Nephron progenitor cell (in vitro differentiated cells): ENCODE measurements at places on chromosomes 5 and 9.

GRCh38 chr5:158492136-158492535, 607.6 kb downstream of the EBF1 start:
- H3K4me3 ChIP-seq, result no peak overlapping the region
- no peaks in the 10 kb centered on the region for H3K36me3 ChIP-seq
- peaks cover 6% of the 10 kb centered on the region for H3K27me3 ChIP-seq
- DNase-seq, result no peak
- H3K4me1 ChIP-seq, result peaks cover 9% of the 10 kb centered on the region
- no peak overlapping the region for H3K27ac ChIP-seq

DNA sequence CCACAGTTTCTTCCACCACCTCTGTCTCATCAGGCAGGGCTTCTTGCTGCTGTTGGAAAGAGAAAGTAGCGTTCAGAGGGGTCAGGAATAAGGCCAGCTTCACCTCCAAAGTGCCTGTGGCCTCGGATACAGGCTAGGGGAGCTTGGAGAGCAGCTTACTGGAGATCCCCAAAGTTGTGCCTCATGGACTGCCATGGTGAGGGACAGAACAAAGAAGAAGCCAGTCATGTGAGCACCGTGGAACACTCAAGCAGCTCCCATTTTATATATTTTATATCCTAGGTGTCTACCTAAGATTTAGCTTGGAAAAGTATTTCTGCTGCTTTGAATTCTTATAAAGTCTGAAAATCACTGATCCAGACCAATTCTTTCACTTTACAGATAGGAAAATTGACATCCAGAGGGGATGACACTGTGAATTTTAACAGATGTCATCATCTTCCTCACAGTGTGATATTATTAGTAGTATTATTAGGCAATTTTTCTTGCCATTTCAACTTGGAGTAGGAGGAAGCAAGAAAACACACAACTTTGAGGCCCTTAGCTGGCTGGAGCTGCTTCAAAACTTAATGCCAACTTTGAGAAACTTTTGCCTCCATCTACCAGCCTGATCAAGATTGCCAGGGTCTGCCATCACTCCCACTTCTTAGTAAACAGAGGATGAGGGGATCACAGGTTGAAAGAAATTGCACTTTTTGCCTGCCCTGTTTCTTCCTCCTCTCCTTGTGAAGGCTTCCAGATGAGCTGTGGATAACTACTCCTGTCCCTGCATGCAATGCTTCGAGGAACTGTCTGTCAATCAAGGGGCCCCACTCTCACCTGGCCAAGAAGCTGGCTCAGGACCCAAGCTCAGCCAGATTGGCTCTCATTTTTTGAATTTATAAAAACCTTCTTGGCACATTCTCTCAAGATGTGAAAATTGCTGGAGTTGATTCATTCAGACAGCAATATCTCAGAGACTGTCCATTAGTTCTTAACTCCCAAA, 11.8 kb downstream of the SPARC start:
- no peaks in the 10 kb centered on the region for H3K27me3 ChIP-seq
- H3K27ac ChIP-seq, result no peak overlapping the region
- H3K36me3 ChIP-seq, result peaks cover 64% of the 10 kb centered on the region
- H3K4me3 ChIP-seq, result no peak overlapping the region
- DNase-seq, result no peak

DNA sequence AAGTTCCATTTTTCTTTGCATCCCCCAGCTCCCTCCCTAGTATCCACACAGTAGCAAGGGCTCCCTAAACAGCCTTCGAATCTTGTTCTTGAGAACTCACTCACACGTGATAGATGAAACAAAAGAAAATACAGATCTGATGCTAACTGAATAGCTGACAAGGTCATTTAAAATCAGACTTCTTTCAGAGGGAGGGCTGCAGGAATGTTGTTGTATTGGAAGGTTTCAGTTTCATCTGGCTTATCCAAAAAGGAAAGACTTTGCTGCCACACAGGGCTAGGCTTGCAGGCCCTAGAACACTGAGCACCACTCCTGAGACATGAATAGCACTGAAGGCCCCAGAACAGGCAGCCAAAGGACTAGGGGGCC, 3.2 kb downstream of the CD180 start:
- no peak overlapping the region for H3K27ac ChIP-seq
- peaks cover 41% of the 10 kb centered on the region for H3K4me1 ChIP-seq
- no peak for DNase-seq
- peaks cover 17% of the 10 kb centered on the region for H3K36me3 ChIP-seq

- peaks cover 71% of the 10 kb centered on the region for H3K4me1 ChIP-seq
- no peak overlapping the region for H3K4me3 ChIP-seq
- H3K27me3 ChIP-seq, result no peaks in the 10 kb centered on the region
Observed at GRCh38 chr5:6731465-6732237, 18.4 kb downstream of the TENT4A start.

DNA sequence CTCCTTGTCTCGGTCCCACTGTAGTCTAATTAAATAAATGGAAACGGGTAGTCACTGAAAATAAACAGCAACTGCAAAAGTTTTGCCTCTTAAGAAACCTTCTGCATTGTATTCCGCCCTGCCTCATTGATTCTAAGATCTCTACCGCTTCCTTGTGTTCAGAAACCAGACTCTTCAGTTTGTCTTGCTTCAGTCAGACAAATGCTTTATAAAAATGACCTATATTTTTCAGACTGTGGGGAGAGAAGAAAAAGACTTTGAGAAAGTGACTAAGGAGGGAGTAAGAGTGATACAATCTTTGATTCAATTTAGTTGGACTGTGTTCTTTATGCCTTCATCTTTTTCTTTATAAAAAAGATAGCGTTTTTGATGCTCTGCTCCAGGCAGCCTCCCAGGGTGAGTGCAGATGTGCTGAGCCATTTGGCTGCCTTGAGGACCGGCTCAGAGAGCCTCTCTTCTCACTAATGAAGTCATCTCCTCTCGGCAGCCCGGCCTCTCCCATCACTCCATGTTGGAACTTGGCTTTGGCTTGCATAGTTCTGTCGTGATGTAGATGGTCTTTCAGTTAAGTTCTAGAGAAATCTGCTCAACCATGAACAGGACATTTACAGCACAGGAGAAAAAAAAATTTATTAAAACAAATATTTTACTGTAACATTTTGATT, 4.0 kb upstream of the VCAN start:
- H3K36me3 ChIP-seq, result peaks cover 8% of the 10 kb centered on the region
- H3K27me3 ChIP-seq, result no peaks in the 10 kb centered on the region
- DNase-seq, result no peak
- no peak overlapping the region for H3K27ac ChIP-seq

- DNase-seq, result no peak
- H3K4me1 ChIP-seq, result peaks cover 31% of the 10 kb centered on the region
- peaks cover 44% of the 10 kb centered on the region for H3K36me3 ChIP-seq
- no peaks in the 10 kb centered on the region for H3K27me3 ChIP-seq
- H3K4me3 ChIP-seq, result no peak overlapping the region
Observed at GRCh38 chr5:151661968-151662732, 24.6 kb downstream of the SPARC start.

- H3K4me1 ChIP-seq, result no peaks in the 10 kb centered on the region
- peak overlapping the region; percentile 50 for H3K27ac ChIP-seq
- no peak overlapping the region for H3K4me3 ChIP-seq
- H3K36me3 ChIP-seq, result peaks cover 42% of the 10 kb centered on the region
- no peaks in the 10 kb centered on the region for H3K27me3 ChIP-seq
Observed at GRCh38 chr5:80711938-80712337, 57.2 kb upstream of the DHFR start.

GRCh38 chr9:6000955-6001354, 14.5 kb downstream of the RANBP6 start:
- no peak overlapping the region for H3K4me3 ChIP-seq
- no peak overlapping the region for H3K27ac ChIP-seq
- H3K27me3 ChIP-seq, result no peaks in the 10 kb centered on the region
- no peak for DNase-seq

DNA sequence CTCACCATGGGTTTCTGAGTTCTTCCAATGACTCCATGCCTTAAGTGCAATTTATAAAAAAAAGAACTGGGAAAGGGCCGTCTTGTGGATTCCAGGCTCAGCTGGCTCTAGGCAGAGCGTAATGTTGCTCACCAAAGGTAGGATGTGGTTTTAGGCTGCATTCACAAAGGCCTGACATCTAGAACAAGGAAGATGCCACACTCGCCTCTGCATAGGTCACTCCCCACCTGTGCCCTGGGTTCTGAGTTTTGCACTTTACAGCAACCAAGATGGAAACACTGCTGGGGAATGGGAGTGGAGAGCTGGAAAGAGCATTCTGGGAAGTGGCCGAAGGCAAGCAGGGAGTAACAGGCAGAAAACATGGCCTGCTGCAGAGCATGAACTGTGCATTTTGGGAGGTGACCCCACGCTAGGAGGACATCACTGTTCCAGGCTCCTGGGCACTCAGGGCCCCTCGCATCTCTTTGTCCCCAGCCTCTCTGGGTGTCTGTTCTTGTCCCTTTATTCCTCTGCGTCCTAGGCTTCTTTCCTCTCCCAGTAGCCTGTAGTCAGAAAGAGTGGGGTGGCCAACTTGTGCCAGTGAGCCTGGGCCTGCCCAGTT, 12.3 kb downstream of the FCN2 start:
- H3K4me3 ChIP-seq, result no peak overlapping the region
- no peak for DNase-seq
- no peaks in the 10 kb centered on the region for H3K27me3 ChIP-seq
- H3K4me1 ChIP-seq, result peaks cover 21% of the 10 kb centered on the region
- no peak overlapping the region for H3K27ac ChIP-seq
- no peaks in the 10 kb centered on the region for H3K36me3 ChIP-seq

GRCh38 chr5:148261221-148261620, 7.4 kb upstream of the SPINK13 start:
- no peak for DNase-seq
- no peak overlapping the region for H3K4me3 ChIP-seq
- H3K36me3 ChIP-seq, result no peaks in the 10 kb centered on the region
- H3K4me1 ChIP-seq, result no peaks in the 10 kb centered on the region

GRCh38 chr9:91811024-91811909, 138.8 kb downstream of the ROR2 start:
- H3K4me1 ChIP-seq, result peaks cover 25% of the 10 kb centered on the region
- peaks cover 3% of the 10 kb centered on the region for H3K27me3 ChIP-seq
- no peak for DNase-seq
- peaks cover 24% of the 10 kb centered on the region for H3K36me3 ChIP-seq

DNA sequence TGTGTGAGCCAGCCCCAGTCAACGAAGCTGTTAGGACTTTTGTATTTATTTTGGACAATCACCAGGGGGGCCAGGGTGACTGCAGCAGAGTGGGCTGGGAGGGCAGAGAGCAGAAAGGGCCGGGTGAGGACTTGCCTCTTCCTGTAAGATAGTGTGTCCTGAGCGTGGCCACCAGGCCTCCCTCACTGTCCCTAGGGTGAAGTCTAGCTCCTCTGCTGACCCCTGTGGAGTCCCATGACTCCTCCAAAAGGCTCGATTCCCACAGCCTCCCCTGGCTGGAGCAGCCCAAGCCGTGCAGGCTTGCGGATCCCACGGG, 147.8 kb downstream of the RXRA start:
- H3K36me3 ChIP-seq, result no peaks in the 10 kb centered on the region
- no peaks in the 10 kb centered on the region for H3K4me1 ChIP-seq
- no peak overlapping the region for H3K27ac ChIP-seq
- peaks cover 6% of the 10 kb centered on the region for H3K27me3 ChIP-seq

DNA sequence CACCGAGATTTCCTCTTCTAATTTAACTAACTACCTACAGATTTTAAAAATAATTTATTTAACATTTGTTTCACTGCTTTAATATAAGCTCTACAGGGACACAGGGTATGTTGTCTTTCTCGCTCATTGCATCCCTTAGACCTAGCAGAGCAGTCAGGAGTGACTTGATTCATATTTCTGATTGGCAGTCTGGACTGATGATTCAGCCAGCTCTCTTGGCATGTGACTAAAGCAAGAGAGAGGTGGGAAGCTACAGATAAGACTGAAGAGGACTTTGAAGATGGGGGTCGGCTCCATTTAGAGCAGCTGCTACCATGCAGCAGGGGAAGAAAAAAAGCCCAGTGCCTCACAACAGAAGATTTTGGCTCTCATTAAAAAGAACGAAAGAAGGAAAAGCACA, 173.4 kb upstream of the STK32A start:
- peaks cover 5% of the 10 kb centered on the region for H3K27me3 ChIP-seq
- no peak overlapping the region for H3K27ac ChIP-seq
- no peak overlapping the region for H3K4me3 ChIP-seq
- no peaks in the 10 kb centered on the region for H3K36me3 ChIP-seq
- no peak for DNase-seq

- no peaks in the 10 kb centered on the region for H3K27me3 ChIP-seq
- H3K4me3 ChIP-seq, result no peak overlapping the region
- DNase-seq, result no peak
- H3K27ac ChIP-seq, result peak overlapping the region; percentile 49
Observed at GRCh38 chr5:164346785-164347630, 841.6 kb downstream of the MAT2B start.

- H3K4me3 ChIP-seq, result no peak overlapping the region
- H3K4me1 ChIP-seq, result peaks cover 22% of the 10 kb centered on the region
- no peak for DNase-seq
- no peak overlapping the region for H3K27ac ChIP-seq
- no peaks in the 10 kb centered on the region for H3K36me3 ChIP-seq
Observed at GRCh38 chr9:119801311-119801710, 432.1 kb upstream of the BRINP1 start.

- H3K4me1 ChIP-seq, result peaks cover 62% of the 10 kb centered on the region
- peaks cover 5% of the 10 kb centered on the region for H3K36me3 ChIP-seq
- DNase-seq, result no peak
- H3K27ac ChIP-seq, result no peak overlapping the region
- peaks cover 9% of the 10 kb centered on the region for H3K27me3 ChIP-seq
Observed at GRCh38 chr5:178346607-178347334, 114.2 kb upstream of the PHYKPL start.

- H3K4me3 ChIP-seq, result no peak overlapping the region
- no peak overlapping the region for H3K27ac ChIP-seq
- no peak for DNase-seq
- H3K27me3 ChIP-seq, result peaks cover 61% of the 10 kb centered on the region
- no peaks in the 10 kb centered on the region for H3K36me3 ChIP-seq
Observed at GRCh38 chr9:130949188-130950038, 10.4 kb upstream of the FIBCD1 start.

- peaks cover 4% of the 10 kb centered on the region for H3K27me3 ChIP-seq
- no peak overlapping the region for H3K4me3 ChIP-seq
- H3K4me1 ChIP-seq, result peaks cover 54% of the 10 kb centered on the region
- H3K36me3 ChIP-seq, result peaks cover 10% of the 10 kb centered on the region
- H3K27ac ChIP-seq, result peak overlapping the region; percentile 30
Observed at GRCh38 chr5:153860195-153860886, 178.4 kb downstream of the FAM114A2 start.

DNA sequence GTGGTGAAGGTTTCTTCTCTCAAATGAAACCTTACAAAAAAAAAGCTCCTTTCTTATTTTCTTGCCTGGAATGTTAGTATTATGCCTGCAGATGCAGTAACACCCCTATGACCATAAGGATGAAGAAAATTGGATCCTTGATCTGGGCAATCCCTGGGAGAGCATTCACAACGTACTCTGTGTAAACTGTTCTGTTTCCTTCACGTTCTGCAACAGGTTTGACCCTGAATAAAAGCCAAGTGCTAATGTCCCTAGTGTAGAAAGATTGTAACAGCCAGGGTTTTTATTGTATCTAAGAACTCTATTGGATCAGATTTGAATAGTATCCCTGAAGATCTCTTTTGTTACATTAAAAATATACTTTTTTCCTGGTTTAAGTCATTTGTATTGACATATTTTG, 1639.6 kb upstream of the ACO1 start:
- H3K27me3 ChIP-seq, result no peaks in the 10 kb centered on the region
- no peak overlapping the region for H3K27ac ChIP-seq
- no peak for DNase-seq
- H3K4me1 ChIP-seq, result no peaks in the 10 kb centered on the region
